ENCODE measurements at places on chromosomes 3 and 15. TPM values are rescaled to one million over a fixed set of nuclear protein-coding genes. Genes with fewer than 3 reads are reported as not detected.

UROC1 gene
- total RNA-seq: not detected

GMPPB gene
- 50.3 TPM for total RNA-seq

ASB14 gene
- total RNA-seq: not detected

IMPDH2 gene
- 337 TPM for total RNA-seq

CCDC54 gene
- total RNA-seq: not detected

C3orf49 gene
- total RNA-seq: not detected

ZNF774 gene
- total RNA-seq: 0.67 TPM

ZIC1 gene
- total RNA-seq: not detected

MIX23 gene
- total RNA-seq: 33.6 TPM

MAP3K13 gene
- 11.3 TPM for total RNA-seq
